ENCODE measurements at places on chromosomes 12 and 14. TPM values are rescaled to one million over a fixed set of nuclear protein-coding genes. Genes with fewer than 3 reads are reported as not detected.

- H3K4me3 ChIP-seq, result peak overlapping the region; percentile 66
- peak; percentile 20 for DNase-seq
- H3K27ac ChIP-seq, result no peak overlapping the region
These were observed 37.5 kb upstream of the CORO1C start for GRCh38 chr12:108768591-108769500.

DNA sequence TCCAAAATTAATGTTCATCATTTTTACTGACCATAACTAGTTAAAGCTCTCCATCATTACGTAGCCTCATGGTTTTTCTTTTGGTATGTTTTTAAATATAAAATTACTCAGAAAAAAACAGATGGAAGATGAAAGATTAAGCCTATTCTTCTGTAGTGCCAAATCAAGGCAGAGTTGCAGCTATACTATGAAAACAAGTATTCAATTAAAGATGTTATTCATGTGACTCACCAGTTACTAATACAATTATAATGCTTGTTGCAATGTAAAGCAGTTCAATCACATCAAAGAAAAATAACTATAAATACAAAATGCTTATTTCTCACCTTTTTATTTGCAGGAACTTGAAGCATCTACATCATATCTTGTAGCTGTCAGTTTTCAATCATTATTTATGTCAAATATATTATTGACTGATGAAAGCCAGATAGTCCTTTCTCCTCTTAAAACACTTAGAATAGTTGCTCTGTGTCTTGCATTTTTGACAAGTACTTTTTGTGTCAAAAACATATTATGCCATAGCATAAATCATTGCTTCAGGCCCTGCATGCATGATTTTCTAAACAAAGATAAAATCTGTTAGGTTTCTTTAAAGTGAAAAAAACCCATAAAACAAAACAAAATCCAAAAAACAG is 36.0 kb upstream of the TRHDE start:
- no peak for DNase-seq
- H3K27ac ChIP-seq, result no peak overlapping the region
- no peaks in the 10 kb centered on the region for H3K27me3 ChIP-seq
- no peaks in the 10 kb centered on the region for H3K36me3 ChIP-seq
- no peaks in the 10 kb centered on the region for H3K4me1 ChIP-seq
- H3K4me3 ChIP-seq, result no peak overlapping the region

DNA sequence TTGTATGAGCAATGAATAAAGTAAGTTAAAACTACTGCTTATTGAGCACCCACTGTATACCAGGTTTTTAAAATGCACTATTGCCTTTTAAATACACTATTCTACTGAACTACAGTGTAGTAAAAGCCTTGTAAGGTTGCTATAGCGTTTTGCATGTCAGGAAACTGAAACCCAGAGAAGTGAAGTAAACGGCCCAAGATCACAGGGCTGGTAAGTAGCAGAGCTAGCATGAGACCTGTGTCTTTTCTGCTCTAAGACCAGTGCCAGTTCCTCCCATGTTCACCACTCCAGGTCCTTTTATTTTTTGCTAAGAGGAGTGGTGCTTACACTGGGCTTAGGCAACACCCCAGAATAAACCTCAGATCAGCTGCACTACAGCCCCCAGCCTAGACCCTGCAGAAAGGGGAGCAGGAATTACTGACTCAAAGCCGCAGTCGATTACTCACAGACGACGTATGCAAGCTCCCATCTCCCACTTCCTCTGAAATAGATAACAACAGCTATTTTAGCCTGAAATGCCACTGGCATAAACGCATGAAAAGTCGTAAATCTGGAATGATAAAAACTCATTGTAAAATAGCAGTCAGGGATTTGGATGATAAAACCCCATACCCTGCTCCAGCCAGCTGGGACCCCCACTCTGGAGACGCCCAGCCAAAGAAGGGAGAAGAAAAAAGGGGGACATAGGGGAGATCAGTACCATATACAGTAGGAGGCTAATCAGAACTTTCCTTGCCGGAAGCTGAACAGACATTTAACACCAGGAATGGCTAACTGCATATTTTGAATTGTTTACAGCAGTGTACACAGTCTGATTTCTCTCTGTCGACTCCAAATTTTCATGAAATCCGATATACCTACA is 108.3 kb downstream of the NUAK1 start:
- H3K27me3 ChIP-seq, result peaks cover 32% of the 10 kb centered on the region
- no peaks in the 10 kb centered on the region for H3K36me3 ChIP-seq
- peak; percentile 0 for DNase-seq

DNA sequence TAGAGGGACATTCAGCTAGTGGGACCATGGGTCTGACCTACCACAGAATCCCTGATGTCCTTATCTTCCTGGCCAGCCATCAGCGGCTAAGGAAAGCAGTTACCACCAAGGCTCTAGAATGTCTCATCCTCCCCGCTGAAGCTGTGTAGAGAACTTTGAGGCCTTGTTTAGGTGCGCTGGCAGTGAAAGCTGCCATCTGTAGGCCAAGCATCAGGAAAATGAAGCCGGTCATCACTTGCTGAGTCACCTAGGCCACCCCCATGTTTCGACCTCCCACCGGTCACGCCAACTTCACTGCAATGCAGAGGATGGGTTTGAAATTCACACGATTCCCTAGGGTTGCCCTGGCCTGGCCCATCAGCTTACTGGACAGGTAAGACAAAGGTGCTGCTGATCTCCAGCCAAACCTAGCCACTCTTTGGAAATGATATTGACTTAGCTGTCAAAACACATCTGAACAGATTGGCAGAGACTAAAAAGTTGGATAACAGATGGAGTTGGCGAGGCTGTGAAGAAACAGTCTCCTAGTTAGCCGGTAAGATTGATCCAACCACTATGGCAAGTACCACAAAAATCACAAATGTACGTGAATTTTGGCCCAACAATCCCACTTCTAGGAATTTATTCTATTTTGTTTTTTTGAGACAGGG is 52.0 kb downstream of the NOS1 start:
- no peak overlapping the region for H3K4me3 ChIP-seq
- no peaks in the 10 kb centered on the region for H3K4me1 ChIP-seq
- H3K27ac ChIP-seq, result no peak overlapping the region
- H3K27me3 ChIP-seq, result no peaks in the 10 kb centered on the region
- peaks cover 1% of the 10 kb centered on the region for H3K36me3 ChIP-seq
- no peak for DNase-seq

DNA sequence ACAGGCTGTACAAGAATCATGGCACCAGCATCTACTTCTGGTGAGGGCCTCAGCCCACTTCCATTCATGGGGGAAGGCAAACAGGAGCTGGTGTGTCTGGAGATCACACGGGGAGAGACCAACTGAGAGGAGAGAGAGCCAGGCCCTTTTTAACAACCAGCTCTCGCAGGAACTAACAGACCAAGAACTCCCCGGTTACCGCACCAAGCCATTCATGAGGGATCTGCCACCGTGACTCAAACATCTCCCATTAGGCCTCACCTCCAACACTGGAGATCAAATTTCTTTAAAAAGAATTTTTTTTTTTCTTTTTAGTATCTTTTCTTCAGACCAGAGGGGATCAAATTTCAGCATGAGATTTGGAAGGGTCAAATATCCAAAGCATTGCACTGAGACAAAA is 16.7 kb upstream of the AQP2 start:
- no peaks in the 10 kb centered on the region for H3K36me3 ChIP-seq
- no peak for DNase-seq
- H3K27ac ChIP-seq, result no peak overlapping the region

DNA sequence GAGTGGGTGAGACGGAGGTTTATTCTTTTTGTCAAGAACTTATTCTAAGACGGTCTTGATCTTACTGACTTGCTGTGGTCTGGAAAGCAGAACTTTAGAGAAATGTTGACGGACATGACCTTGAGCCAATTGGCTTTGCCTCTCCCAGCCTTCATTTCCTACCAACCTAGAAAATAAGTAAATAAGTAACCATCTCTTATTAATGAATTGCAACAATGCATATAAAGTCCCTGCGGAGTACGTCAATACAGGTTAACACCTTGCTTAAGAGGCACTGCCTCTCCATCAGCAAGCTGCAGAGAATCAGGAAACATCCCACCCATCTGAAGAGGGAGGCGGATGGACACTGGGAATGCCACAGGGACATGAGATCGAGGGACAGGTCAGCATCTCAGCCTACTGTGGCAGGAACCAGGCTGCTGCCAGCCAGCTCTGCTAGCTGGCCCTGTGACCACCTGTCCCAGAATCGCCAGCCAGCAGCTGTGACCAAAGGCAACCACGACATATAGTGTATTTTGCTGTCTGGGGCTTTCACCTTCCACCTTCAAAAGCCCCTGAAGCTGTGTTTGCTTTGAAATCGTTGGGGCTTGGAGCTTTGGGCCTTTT is 208.3 kb downstream of the BCL11B start:
- H3K27me3 ChIP-seq, result no peaks in the 10 kb centered on the region
- H3K4me1 ChIP-seq, result peaks cover 6% of the 10 kb centered on the region
- H3K27ac ChIP-seq, result no peak overlapping the region

- H3K4me3 ChIP-seq, result no peak overlapping the region
- no peaks in the 10 kb centered on the region for H3K4me1 ChIP-seq
- DNase-seq, result no peak
- H3K27ac ChIP-seq, result no peak overlapping the region
These were observed 272.4 kb upstream of the FBXO33 start for GRCh38 chr14:39704594-39704993.

GRCh38 chr12:113405694-113406093 is 2.0 kb upstream of the SDS start:
- no peaks in the 10 kb centered on the region for H3K36me3 ChIP-seq
- H3K4me3 ChIP-seq, result no peak overlapping the region
- DNase-seq, result no peak
- no peaks in the 10 kb centered on the region for H3K27me3 ChIP-seq
- no peak overlapping the region for H3K27ac ChIP-seq

GRCh38 chr12:58916921-58917511 is 3.3 kb downstream of the LRIG3 start:
- peaks cover 25% of the 10 kb centered on the region for H3K27me3 ChIP-seq
- H3K4me1 ChIP-seq, result peaks cover 5% of the 10 kb centered on the region
- H3K4me3 ChIP-seq, result no peak overlapping the region
- no peak overlapping the region for H3K27ac ChIP-seq
- no peaks in the 10 kb centered on the region for H3K36me3 ChIP-seq

BCL7A gene
- total RNA-seq, result 12.2 TPM
